ENCODE measurements at places on chromosomes 4 and X.

- DNase-seq: no peak
Observed at GRCh38 chrX:152117305-152117704, 21.1 kb downstream of the MAGEA10 start.

- no peak for DNase-seq
Observed at GRCh38 chrX:23403849-23404248, 69.2 kb downstream of the PTCHD1 start.

DNA sequence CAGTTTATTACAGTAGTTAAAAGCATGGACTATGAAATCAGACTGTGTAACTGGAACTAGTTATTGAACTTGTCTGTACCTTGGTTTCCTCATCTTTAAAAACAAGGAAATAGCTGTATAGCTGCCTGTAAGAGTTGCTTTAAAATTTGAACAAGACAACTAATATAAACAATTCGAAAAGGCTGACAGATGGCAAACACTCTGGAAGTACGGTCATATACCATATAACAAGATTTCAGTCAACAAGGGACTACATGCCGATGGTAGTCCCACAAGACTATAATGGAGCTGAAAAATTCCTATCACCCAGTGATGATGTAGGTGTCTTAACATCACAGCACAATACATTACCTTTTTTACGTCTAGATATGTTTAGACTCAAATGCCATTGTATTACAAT is 78.7 kb downstream of the CNOT6L start:
- DNase-seq: no peak

- no peak for DNase-seq
Observed at GRCh38 chr4:152325831-152326230, 210.1 kb downstream of the FBXW7 start.

DNA sequence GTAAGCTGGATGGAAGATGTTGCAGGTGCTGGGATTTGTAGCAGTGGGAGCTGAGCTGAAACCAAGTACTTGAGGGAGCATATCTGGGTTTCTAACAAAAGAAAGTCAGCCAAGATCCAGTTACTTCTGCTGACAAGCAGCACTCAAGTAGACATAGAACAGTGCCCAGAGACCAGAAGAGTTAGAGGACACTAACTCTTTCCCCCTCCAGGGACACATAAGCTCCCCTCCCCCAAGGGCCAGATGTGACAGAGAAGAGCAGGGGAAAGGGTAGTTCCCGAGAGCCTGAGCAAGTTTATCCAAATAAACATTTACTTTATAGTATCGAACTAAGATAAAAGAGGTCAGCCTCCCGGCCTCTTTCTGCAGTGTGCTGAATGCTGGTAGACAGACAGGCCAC is 12.2 kb downstream of the TRPC3 start:
- no peak for DNase-seq

DNA sequence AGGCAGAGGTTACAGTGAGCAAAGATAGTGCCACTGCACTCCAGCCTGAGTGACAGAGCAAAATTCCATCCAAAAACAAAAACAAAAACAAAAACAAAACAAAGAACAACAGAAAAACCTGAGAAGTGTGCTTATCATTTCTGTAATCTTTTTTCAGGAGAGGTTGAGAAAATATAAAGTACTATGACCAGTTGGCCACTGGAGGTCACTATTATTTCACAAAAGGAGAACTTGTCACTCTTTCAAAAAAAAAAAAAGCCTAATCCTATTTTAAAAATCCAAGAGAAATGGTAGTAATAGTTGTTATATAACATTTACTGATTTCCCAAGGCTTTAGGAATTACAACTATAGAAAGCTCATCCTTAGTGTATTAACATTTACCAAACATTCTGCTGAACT is 24.9 kb upstream of the RNF150 start:
- DNase-seq: no peak

- DNase-seq: no peak
Observed at GRCh38 chr4:80014531-80014930, 58.5 kb downstream of the ANTXR2 start.

GRCh38 chr4:56607926-56608325 is 73.2 kb downstream of the HOPX start:
- no peak for DNase-seq

- DNase-seq: no peak
Observed at GRCh38 chr4:140085062-140085622, 68.8 kb downstream of the MAML3 start.

GRCh38 chrX:34275699-34276098 is 143.6 kb upstream of the FAM47A start:
- no peak for DNase-seq

DNA sequence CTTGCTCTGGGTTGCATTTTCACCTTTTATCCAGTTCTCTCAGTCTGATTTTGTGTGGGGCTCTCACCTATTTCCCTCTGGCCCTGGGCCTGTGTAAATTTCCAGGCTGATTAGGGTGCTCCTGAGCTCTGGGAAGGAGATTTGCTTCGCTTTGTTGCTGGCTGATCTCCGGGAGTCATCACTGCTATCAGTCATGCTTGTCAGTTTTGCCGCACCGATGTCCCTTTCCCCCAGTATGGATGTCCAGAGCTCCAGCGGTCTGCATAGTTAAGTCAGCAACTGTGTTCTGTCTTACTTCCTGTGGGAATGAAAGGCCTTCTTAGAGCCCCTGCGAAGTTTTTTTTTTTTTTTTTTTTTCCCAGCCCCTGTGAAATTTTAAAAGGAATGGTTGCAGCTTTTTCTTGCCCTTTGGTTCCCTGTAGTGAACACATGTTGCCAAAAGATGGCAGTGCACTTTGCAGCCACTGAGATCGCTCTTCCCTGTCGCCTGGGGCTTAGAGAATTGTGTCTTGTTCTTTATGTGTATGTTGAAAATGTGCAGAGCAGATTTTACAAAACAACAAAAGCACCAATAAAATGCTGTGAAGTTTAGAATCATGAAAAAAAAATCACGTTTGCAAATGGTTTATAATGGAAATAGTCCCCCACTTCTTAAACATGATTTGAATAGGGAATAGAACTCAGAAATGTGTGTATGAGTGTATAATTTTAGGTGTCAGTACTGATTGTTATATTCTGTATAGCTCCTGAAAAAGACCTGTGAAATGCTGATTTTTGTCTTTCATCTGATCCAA is 109.1 kb upstream of the SLC4A4 start:
- no peak for DNase-seq

DNA sequence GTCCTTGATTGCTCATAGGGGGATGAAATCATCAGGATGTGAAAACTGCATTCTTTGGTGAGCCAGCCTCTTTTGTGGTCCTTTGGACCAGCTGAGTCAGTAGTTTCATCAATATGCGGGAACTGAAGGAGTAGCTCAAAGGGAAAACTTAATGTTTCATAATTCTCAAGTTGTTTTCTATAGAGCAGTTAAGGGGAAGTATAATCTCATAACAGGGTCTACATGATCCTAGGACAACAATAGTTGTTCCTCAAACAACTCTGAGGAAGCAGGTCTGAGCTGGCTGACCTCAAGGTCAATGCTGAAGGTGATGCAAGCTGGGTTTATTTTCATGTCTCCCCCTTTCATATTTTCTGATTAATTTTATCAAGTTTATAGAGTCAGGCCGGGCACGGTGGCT is 36.1 kb upstream of the IRF2 start:
- no peak for DNase-seq

DNA sequence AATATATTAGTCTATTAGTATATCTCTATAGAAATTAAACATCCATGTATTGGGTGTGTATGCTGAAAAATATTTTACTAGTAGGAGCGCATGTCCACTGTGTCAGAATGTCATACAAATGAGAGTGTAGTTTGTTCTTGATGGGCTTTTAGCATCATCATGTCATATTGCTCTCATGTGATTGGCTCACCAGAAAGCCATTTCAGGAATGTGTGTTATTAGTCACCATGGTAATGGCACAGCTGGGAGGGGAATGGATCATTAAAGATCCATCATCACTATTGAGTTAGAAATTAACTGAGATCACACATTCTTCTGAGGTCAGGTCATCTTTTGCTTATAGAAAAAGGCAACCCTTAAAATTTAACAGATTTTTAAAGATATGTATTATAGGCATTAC is 77.3 kb downstream of the PHEX start:
- DNase-seq: no peak

- DNase-seq: no peak
Observed at GRCh38 chrX:46704767-46705386, 54.0 kb downstream of the SLC9A7 start.

DNA sequence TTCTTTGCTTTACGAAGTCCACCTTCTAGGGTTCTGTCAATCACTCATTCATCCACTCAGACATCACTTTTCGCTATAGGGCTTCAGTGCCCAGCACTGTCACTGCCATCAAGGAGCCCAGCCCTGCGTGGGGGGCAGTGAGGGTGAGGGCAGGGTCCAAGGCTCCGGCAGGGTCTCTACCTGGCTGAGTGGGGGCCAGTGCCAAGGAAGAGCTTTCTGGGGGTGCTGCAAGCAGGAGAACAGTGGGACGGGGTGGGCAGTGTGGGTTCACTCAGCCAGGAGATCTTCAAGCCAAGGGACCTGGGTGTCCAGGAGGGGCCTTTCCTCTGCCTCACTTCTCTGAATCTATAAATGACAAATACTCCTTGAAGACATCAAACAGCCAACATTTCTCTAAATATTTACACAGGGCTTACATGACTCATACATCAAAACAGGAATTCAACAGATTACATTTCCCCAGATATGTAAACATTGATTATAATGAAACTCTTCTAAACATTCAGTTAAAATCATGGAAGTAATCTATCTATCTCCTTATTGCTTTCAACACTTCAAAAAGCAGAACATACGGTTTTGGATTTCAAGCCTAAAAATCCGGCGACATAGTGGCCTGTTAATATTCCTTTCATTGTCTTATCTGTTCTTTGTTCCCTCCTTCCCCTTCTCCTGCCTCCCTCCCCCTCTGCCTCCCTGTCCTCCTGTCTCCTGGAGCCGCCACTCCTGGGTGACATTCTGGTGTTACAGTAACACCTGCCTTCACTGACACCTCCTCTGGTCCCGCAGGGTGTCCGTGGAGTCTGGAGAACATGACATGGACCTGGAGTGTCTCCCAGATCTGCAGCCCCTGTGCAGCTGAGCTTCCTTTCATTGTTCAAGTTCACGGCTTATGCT is 94.4 kb upstream of the ADRA2C start:
- DNase-seq: no peak

DNA sequence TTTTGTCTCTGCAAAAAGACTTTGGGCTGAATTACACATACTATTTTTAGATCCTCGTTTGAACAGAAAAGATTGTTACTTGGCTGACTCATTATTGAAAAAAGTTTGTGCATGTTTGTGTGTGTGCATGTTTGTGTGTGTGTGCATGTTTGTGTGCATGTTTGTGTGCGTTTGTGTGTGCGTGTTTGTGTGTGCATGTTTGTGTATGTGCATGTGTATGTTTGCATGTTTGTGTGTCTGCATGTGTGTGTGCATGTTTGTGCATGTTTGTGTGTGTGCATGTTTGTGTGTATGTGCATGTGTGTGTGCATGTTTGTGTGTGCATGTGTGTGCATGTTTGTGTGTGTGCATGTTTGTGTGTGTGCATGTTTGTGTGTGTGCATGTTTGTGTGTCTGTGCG is 201.1 kb upstream of the FAT1 start:
- DNase-seq: no peak

DNA sequence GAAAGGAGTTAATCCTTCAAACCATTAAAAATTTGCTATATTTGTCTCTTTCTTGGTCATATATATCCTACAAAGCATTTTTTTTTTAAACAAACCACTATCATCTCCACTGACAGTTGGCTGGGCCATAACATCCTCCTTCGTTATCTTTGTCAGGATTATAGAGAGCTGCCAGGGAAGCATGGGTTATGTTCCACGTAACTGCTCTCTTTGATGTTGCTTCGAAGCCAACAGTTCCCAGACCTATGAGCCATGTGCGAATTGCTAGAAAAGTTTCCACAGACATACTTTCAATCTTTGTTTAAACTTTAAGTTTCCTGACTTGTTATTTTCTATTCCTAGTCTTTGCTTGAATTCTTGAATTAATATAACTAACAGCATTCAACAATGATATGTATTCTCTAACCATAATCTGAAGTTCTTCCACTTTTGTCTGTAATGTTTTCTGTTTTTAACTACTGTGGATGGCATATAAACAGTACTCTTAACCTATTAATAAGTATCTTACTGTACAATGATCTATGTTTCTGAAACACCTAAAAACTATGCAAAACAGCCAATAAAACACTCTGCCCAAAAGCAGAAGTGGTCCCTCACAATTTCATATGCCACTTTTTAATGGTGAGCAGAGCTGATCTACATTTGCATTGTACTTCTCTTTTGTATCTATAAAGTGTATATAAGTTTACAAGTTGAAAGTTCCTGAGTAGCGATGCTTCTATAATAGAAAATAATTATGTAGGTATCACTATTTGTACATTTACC is 37.9 kb downstream of the EREG start:
- DNase-seq: no peak

- DNase-seq: no peak
Observed at GRCh38 chr4:148812101-148812500, 369.9 kb upstream of the NR3C2 start.

GRCh38 chr4:109406337-109406931 is 27.2 kb upstream of the SEC24B start:
- DNase-seq: no peak

- DNase-seq: no peak
Observed at GRCh38 chr4:76856243-76857073, 41.5 kb downstream of the SOWAHB start.

DNA sequence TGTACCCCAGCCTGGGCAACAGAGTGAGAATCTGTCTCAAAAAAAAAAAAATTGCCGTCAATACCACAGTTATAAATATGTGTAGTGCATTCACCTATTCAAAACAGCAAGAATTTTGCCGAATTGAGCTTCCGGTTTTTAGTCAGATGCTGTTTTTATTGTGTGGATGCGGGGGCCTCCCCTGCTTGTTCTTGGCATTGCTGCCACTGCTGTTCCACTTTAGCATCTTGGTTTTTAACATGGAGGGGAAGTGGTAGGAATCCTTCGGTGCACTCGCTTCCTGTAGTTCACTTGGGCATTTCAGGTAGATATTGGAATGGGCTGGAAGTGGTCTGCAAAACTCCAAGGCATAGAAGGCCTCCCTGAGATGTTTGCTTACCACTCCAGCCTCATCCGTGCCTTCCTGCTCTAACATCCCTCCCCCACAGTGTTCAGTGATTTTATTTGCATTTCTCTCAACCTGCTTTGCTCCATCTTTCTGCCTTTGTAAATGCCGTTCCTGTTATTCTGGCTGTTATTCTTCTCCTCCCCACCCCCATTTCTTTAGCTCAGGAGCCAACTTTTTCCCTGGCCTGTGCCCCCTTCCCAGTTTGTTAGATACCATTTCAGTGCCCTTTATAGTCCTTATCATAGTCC is 25.5 kb downstream of the MOB1B start:
- no peak for DNase-seq

DNA sequence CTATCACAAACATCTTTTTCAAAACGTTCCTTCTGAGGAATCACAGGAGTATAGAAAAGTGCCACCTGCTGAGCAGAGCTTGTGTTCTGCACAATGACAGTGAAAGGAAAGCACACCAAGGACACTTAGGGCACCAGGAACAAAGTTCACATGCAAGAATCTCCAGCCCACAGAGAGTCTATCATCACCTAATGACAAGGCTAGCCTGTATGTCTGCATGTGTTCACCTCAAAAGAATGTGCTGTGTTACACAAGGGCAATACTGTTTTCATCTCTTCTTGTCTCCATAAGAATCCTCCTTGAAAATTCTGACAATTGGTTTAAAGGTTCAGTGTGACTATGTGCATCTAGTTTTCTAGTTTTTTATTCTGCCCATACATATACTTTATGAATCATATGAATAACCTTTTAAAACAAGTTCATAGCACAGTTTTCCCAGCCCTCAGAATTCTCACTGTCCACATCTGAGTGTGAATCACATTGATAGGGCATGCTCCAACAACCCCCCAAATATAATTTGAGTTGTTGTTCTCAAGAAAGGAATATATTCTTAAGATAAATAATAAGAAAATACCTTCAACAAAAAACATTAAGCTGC is 118.0 kb downstream of the PWWP3B start:
- no peak for DNase-seq

- no peak for DNase-seq
Observed at GRCh38 chr4:1041147-1041935, 29.9 kb downstream of the FGFRL1 start.
